ENCODE measurements at places on chromosomes 11 and 22.

GRCh38 chr11:45964911-45965389 is 42.5 kb downstream of the LARGE2 start:
- peak; percentile 36 for DNase-seq

- DNase-seq, result no peak
Measured at GRCh38 chr11:125083312-125084056, 20.4 kb downstream of the SLC37A2 start.

DNA sequence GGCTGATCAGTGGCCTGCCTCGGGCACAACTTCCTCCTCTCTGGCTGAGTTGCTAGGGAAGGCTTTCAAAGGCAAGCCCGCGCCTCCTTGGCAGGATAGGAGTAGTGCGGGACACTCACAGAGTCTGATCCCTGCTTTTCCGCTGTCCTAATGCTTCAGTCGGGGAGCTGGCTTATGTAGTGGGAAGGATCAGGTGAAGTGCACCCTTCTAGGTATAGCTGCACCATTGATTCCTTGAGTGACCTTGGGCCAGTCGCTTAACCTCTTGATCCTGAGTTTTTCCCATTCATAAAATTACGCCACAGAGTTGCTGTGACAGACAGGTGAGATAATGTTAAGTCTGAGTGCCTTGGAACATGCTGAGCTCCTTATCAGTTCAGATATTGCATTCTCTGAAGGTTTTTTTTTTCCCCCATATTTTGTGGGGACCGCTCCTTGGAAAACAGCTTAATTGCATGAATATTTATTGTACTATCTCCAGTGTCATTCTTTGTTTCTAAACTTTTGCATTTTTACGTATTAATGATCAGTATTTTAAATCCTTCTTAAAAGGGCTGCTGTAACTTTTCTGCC is 961 bp downstream of the IPO7 start:
- DNase-seq, result no peak

GRCh38 chr11:70915158-70915985 is 337.0 kb downstream of the SHANK2 start:
- no peak for DNase-seq

- no peak for DNase-seq
Measured at GRCh38 chr11:125136001-125136400, 24.6 kb upstream of the TMEM218 start.

DNA sequence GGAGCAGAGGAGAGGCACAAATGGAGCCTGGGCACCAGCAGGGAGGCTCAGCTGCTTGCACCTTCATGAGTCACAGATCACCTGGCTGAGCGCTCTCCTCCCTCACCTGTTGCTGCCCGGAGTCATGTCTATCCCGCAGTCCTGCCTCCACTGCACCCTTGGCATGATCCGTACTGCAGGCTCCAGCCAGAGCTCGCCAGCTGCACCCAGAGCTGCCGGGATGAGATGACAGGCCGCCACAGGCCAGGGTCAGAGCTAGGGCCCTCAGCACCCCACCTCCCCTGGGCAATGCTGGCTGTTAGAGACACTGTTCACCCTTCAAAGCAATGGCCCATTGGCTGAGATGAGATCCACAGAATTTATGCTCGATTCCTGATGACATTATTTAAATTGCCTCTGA is 702.8 kb downstream of the TBC1D22A start:
- no peak for DNase-seq

- no peak for DNase-seq
Measured at GRCh38 chr11:10778217-10778970, 27.3 kb downstream of the CTR9 start.

GRCh38 chr11:111906680-111907079 is 4.9 kb downstream of the CRYAB start:
- DNase-seq, result no peak

GRCh38 chr11:28100665-28101064 is 7.3 kb downstream of the KIF18A start:
- no peak for DNase-seq

- no peak for DNase-seq
Measured at GRCh38 chr11:73034331-73034730, 107.8 kb downstream of the FCHSD2 start.

- no peak for DNase-seq
Measured at GRCh38 chr11:6862961-6863360, at the start of gene OR10A2. TSS of gene OR10A2 (plus strand) at chr11:6863057. CDS start at chr11:6869755, 6,698 bp downstream.

- no peak for DNase-seq
Measured at GRCh38 chr11:128551058-128551457, 36.3 kb downstream of the ETS1 start.

DNA sequence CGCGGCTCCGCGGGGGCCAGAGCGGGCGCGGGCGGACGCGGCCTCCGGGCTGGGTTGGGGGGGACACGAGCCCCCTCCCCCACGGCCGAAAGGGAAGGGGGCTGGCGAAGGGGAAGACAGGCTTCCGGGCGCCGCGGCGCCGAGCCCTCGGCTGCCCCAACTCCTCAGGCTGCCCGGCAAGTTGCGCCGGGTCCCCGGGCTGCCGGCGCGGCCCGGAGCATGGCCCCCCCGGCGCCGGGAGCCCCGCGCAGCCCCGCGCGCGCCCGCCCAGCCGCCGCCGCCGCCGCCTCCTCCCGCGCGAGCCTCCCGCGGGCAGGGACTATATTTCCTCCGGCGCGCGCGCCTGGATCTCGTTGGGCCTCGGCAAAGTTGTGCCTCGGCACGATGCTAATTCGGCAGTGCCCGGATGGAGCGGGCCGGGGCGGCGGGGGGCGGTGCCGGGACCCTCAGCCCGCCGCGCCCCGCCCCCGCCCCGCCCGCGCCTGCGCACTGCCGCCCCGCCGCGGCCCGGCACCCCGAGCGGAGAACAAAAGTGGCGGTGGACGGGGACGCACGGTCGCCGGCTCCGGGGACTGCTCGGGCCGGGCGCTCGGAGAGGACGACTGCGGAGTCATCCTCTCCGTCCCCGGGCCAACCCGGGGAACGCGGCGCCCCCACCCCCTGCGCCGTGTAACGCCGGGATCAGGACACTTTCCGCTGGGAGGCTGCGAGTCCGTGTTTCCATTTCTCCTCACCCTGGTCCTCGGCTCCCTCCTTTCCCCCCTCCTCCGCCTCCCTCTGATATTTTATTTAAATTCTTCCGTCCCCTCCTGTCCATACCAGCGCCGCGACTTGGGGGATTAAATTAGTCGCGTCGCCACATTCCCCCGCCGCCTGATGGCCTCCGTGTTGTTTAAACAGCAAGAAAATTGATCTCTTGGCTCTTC is at the start of gene PHF21B:
Gene PHF21B (minus strand): TSS at position 400 of the 926 bp plus-strand sequence. CDS start 456 bp downstream, outside the sequence.
- DNase-seq, result peak; percentile 45

DNA sequence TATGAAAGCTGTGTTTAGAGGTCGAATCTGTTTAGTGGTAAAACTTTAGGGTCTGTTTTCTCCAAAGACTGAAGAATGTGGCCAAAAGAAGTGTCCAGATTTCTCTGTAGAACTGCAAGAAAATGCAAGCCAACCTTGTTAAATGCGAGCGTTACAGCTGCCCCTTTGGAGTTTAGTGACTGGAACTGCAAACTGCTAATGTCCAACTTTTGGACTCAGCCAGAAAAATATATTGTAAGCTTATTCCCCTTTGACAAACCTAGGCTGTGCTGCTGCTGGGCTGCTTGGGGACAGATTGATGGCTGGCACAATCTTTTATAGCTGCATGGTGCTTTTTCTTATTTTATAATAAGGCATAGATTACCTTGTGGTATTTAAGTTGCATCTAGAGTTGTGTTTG is 3.9 kb downstream of the TEAD1 start:
- DNase-seq, result no peak

- DNase-seq, result no peak
Measured at GRCh38 chr11:73445980-73446379, 69.8 kb downstream of the RELT start.

DNA sequence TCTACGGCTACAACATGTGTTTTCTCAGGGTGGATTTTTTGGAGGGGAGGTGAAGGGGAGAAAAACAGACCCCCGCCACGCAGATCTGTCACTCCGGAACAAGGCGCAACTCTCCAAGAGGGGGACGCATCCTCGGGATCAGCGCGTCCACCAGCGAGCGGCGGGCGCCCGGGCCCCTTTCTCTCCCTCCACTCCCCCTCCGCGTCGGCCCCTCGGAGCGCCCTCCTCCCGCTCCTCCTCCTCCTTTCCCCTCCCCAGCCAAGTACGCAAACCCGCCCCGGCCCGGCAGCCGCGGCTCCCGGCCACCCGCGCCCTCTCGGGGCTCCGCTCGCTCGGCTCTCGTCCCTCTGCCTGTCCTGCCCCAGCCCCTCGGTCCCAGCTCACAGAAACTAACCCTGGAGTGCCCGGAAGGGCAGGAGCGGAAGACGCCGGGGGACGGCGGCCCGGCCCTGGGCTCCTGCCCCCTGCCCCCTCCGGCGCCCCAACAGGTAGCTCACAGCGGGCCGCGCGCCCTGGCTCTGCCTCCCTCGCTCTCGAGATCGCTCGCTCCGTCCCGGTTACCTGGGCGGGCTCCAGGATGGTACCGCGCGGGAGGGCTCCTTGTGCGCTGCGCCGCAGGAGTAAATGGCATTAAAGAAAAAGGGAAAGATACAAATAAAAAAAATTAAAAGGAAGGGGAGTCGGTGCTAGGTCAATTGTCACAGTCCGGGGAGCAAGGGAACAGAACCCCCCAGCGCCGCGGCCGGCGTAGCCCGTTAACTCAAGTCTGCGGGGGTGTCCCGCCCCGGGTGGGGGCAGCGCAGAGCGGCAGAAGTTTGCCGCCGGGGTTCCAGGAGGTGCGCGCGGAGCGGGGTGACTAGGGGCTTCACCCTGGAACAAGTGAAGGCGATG is 131.4 kb upstream of the C11orf58 start:
- peak; percentile 28 for DNase-seq

GRCh38 chr11:6387811-6388599 is 2.3 kb upstream of the SMPD1 start:
- DNase-seq, result no peak

DNA sequence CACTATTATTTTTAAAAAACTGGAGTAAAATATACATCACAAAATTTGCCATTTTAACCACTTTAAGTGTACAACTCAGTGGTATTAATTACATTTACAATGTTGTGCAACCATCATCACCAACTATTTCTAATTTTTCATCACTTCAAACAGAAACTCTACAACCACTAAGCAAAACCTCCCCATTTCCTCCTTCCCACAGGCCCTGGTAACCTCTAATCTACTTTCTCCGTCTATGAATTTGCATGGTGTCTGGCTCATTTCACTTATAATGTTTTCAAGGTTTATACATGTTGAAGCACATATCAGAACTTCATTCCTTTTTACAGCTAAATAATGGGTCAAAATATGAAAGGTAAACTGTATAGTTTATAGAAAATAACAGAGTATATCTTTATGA is 24.4 kb downstream of the DDI1 start:
- DNase-seq, result no peak

DNA sequence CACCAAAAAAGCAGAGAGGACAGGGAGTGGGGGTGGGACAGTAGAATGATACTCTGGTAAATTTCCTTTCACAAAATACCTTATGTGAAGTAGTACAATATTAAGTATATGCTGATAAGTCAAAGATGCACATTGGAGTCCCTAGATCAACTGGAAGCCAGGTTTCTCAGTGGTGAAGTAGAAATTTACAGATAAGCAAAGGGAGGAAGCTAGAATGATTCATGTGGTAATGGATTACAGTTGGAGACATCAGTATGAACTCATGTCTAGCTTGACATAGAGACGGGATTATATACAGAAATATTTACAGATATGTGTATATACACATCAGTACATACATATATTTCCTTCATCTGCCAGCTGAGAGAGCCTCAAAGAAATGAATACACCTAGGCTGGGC is 21.5 kb downstream of the PLEKHB1 start:
- DNase-seq, result no peak

DNA sequence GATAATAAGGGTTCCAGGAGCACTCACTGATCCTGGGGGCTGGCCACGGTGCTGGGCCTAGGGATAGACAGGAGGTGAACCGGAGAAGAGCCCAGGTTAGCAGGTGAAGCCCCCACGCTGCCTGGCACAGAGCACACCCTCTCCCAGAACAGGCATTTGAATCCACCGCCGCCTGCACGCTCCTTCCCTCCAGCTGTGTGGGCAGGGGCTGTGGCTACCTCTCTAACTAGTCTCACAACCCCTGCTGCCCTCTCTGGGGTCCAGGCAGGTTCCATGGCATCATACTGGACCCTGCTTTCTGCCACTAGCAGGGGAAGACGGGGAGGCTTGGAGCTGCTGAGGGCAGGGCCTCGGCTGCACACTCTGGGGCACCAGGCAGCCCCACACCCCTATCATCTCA is 358.0 kb downstream of the CTTN start:
- DNase-seq, result no peak

- no peak for DNase-seq
Measured at GRCh38 chr11:35135222-35135621, 3.7 kb upstream of the CD44 start.

DNA sequence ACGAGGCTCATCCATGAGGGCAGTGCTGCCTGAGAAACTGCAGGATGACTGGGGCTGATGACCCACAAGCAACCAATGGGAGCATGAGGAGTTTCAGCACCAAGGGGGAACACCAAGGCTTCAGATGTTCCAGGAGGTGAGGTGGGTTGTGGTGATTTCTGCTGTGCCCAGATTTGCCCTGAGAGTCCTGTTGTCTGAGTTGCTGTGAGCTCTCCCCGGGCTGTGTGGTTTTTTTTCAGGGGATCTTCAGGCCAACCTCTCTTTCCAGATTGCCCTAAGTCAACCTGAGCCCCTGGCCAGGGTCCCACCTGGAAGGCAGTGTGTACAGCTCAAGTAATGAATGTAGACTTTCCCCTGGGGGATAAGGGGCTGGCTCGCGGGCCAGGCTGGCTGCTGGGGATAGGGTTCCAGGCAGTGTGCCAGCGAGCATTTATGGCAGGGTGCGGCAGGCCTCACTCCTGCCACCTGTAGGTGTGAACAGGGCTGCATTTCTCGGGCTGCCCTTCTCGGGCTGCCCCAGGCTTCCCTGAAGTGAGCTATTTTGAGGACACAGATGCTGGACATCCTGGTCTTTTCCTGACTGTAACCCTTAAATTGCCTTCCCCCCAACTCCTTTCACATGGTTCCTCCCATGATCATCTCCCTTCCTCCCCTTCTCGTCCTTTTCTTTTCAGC is 9.8 kb downstream of the SLC22A6 start:
- no peak for DNase-seq

DNA sequence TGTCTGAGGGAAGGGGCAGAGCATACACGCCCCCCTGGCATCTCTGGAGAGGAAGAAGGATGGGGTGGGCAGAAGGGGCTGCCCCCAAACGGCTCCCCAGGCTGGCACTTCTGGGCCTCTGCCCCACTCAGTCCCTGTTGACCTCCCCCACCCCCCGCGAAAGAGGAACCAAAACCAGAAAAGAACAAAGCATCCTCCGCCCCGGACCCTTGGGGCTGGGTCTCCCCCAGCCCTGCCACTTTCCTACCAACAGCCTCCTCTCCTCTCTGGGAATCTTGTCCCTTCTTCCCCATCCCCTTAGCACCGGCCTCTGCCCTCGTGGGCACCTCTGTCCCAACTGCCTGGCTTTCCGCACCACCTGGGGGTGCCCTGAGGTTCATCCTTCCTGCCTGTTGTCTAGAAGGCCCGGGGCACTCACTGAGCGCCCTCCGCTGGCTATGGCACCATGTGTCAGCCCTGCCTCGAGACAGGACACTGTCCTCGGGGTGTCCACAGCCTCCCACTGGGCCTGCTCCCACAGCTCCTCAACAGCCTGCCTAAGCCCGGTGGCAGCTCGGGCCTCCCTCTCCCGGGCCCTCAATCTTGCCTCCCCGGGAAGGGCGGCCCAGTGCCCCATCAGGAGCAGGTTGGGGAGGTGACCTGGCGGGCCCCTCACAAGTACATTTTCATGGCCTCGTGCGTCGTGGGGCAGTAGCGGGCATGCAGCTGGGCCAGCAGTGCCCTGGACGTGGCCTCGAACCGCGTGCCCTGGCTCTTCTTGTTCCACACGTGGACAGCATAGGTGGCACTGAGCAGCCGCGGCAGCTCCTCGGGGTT is 28.2 kb downstream of the A4GALT start:
- DNase-seq, result no peak

- no peak for DNase-seq
Measured at GRCh38 chr11:65526744-65527143, 1.9 kb downstream of the SCYL1 start.

GRCh38 chr11:2271077-2271326 is 614 bp upstream of the ASCL2 start:
- DNase-seq, result no peak

All from T1000 (cell line).